Activated T-cell treated with anti-CD3 and anti-CD28 coated beads, Interleukin-2, amount 50 U/mL, for 4 hours (primary cell): ENCODE measurements at places on chromosomes 1 and 21.
A peak's percentile ranks its signal among the peaks of the same experiment; 100 is the strongest.

GRCh38 chr1:158932171-158932570 lies 819 bp downstream of the PYHIN1 start:
- DNase-seq = no peak

DNA sequence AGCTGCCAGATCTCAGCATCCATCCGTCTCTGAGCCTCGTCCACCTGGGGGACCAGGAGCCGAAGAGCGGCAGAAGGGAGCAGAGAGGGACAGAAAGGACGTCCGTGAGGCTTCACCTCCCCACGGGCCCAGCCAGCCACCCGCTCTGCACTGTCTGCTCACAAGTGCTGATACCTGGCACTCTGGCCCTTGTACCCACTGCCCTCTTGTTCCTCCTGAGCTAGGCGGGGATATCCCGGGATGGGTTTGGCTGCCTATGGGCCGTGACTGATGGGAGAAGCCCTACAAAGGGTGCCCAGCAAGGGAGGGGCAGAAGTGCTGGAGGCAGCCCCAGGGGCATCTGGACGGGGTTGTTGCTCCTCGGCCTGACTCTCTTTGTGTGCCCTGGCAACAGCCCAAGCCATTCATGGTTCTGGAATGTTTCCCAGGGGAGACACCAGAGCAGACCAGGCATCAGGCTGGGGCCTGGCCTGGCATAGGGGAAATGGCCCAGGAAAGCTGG lies 57.6 kb downstream of the LDLRAD2 start:
- no peak for DNase-seq

DNA sequence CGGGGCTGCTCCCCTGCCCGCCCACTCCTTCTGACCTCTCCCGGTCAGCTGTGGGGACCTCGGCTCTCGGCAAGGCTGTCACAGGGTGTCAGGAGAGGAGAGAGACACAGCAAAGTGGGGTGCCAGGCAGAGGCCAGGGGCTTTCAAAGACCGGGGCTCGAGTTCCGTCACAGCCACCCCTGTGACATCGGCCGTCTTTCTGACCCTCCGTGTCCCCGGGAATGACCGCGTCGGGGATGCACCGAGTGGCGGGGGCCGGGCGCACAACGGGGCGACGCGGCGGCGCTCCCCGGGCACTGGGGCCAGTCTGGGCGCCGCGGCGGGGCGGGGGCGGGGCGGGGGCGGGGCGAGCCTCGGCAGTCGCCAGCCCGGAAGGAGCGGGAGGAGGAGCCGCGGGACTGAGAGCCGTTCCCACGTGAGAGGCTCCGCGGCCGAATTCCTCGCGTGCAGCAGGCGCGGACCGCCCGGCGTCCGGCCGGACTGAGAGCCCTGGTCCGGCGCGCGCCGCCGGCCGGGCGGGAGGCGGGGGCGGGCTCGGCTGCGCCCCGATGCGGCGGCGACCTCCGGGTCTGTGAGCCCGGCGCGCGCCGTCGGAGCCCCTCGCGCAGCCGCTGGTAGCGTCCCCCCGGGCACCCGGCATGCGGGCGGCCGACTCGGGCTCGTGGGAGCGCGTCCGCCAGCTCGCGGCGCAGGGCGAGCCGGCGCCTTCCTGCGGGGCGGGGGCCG lies 229.7 kb upstream of the TMEM51 start:
- DNase-seq = no peak

- peak; percentile 18 for DNase-seq
These were observed 111.9 kb upstream of the L1TD1 start for GRCh38 chr1:62082456-62083363.

GRCh38 chr1:202807926-202808757 lies at the start of gene KDM5B:
Gene KDM5B (minus strand): TSS chr1:202808421. CDS start chr1:202808305, 116 bp downstream.
- DNase-seq = peak; percentile 68

DNA sequence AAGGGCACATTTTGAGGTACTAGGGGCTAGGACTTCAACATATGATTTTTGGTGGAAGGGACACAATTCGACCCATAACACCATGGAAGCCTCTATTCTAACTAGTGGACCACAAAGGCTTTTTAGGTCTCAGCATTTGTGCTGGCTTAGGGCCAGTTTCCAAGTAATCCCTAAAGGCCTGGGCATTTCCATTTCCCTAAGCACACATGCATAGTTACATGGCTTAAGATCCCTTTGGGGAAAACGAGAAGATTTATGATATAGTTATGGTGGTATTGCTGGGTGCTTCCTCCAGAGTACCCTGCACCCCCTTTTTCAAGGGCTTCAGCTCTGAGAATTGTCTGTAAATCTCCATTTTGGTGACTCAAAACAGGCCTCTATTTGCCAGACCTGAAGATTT lies 28.2 kb upstream of the TMEM54 start:
- DNase-seq = no peak

GRCh38 chr1:78743626-78744025 lies 94.0 kb downstream of the IFI44 start:
- no peak for DNase-seq

GRCh38 chr1:40627987-40628902 lies 37.2 kb downstream of the RIMS3 start:
- DNase-seq = no peak

DNA sequence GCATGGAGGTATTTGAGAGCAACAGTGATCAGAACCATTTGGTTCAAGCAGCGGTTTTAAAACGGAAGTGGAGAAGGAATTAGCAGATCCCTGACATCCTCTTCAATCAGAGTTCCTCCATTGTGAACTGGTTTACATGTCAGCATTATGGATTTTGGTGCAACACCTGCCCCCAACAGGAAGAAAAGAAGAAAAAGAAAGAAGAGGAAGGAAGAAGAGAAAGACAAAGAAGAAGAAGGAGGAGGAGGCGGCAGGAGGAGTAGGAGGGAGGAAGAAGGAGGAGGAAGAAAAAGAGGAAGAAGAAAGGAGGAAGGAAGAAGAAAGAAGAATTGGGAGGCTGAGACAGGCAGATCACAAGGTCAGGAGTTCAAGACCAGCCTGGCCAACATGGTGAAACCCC lies 17.4 kb downstream of the NDUFS5 start:
- no peak for DNase-seq

- DNase-seq = no peak
These were observed 33.6 kb downstream of the RNASEL start for GRCh38 chr1:182555493-182555892.

DNA sequence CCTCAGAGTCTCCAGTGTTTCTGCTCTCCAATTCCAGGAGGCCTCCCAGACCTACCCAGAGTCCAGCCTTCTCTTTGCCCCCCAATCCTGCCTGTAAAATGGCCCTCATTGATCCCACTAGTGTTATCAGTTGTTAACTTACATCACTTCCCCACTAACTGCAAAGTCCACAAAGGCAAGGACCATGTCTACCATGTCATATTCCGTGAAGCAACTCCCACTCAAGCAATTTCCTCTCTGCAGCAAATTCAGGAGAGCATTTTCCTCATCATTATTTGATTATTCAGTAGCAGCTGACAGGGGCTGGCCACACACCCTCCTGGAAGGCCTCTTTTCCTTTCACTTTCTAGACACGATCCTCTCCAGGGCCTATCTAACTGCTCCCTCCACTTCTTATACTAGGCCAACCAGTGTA lies 153.5 kb downstream of the RERE start:
- no peak for DNase-seq

DNA sequence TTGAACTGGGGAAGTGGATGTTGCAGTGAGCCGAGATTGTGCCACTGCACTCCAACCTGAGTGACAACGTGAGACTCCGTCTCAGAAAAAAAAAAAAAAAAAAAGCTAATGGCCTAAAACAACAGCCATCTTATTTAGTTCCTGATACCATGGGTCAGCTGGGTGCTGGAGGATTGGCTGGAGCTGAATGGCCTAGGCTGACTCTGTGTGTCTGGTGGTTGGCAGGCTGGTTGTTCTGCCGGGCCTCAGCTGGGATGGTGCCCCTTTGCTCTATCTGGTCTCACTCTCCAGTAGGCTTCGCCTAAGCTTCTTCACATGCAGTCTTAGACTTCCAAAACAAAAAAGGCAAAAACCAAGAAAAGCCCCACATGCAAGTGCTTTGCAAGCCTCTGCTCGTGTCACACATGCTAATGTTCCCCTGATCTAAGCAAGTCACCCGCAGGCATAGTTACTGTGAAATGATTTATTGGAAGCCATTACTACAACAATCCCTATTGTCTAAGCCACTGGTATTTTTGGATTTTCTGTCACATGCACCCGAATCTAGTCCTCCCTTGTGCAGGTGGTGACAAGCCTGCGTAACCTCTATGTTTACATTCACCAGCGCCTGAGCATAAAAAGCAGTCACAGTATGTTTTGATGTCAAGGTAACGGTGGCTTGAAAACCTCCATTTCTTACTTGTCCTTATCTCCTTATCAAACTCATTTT lies 39.6 kb upstream of the KANK4 start:
- no peak for DNase-seq

DNA sequence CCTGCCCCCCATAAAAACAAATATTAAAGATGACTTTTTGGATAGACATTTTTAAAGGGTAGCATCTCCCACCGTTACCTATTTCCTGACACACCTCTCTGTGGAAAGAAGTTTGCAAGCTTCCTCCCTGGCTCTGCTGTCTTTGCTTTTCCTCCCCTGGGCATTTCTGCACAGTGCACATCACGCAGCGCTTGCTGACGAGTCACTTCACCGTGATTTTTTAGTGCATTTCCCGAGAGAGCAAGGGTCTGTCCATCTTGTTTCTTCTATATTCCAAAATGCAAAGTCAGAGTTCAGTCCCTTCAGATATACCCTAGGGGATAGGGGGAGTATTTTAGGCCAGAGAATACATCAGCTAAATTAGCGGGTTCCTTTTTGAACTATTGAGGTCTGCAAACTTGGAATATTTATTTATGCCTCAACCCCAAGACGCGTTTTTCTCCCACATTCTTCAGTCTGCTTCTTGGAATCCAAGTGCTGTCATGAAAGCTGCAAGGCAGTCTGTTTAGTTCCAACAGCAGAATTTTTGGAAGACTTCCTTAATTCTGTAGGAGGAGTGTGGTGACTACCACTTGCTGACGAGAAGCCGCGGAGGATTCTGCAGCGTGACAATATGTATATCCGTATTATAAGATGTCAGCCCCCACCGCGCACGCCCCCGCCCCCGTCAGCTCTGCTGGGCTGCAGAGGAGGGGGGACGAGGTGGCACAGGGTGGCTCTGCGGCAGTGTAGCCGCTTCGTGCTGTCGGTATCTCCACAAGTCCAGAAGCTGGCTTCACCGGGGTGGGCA lies 22.4 kb downstream of the SMYD2 start:
- DNase-seq = no peak

GRCh38 chr1:114227059-114227458 lies 73.4 kb upstream of the SYT6 start:
- no peak for DNase-seq
